Cerebellum (tissue), 4 donors: ENCODE measurements at places on chromosomes 13 and 19.

DNA sequence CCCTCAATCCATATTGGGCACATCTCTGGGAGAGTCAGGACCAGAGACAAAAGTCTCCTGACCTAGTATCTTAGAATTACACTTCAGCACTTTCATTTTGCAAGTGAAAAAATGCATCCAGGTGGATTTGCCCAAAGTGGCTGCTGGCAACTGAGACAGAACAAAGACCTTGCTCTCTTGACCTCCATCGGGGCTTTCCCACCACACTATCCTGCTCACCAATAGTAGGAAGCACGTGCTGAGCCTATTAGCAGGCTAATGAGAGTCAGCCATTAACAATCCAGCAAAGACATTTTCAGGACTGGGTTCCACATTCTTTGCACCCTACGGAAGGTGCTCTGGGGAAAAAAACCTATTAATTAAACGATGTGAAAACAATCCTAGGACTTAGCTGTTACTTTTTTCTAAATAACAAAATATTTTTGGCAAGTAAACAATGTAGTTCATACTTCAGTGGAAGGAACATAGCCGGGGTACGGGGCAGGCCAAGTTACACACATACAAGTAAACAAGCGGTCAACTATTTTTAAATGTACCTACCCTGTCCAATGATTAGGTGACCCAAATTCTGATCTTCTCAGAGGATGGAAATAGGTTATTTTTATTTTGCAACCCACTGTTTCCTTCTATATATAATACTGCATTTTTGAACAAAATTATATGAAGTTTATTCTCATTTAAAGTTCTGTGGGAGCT, 78.6 kb downstream of the CDADC1 start:
- no peak for DNase-seq

GRCh38 chr13:41411522-41411921, 45.8 kb upstream of the RGCC start:
- no peak for DNase-seq

- DNase-seq: peak; percentile 20
Observed at GRCh38 chr19:18049385-18049784, 37.3 kb downstream of the IL12RB1 start.

GRCh38 chr19:38944981-38945506, 14.3 kb downstream of the MRPS12 start:
- DNase-seq: no peak

- peak; percentile 50 for DNase-seq
Observed at GRCh38 chr19:44988896-44989556, 12.2 kb upstream of the RELB start.

GRCh38 chr13:37905736-37906135, 36.2 kb upstream of the TRPC4 start:
- no peak for DNase-seq

- no peak for DNase-seq
Observed at GRCh38 chr13:45737571-45738017, 35.5 kb downstream of the CBY2 start.

DNA sequence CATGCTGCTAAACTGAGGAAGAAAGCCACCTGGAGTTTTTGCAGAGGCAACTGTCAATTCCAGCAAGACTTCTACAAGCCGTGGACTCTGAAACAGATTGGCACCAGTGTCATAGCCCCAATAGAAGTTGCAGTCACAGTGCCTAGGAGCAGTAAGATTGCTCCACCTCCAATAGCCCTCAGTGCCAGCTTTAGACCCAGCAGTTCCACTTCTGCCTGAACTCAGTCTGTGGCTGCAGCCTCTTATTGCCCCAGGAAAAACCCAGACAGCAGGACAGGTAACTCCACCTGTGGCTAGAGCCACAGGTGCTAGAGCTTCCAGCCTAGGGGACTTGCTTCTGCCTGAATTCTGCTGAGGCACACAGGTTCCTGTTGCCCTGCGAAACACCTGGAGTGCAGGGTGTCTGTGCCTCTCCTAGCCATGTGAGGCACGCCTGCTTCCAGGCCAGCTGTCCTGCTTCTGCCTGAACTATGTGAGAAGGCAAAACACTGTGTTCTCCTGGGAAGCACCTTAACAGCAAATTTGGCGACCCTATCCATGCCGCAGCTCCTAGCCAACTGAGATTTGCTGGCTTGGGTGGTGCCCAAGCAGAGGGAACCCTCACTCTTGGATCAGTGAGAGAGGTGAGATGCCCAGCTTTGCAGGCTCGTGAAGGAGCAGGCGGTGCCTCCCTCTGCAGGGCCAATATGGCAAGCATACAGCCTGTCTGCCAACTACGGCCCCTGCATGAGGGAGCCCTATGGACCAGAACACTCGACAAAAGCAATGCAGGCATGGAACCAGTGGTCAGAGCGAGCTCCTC, 607.6 kb downstream of the PCDH17 start:
- no peak for DNase-seq

DNA sequence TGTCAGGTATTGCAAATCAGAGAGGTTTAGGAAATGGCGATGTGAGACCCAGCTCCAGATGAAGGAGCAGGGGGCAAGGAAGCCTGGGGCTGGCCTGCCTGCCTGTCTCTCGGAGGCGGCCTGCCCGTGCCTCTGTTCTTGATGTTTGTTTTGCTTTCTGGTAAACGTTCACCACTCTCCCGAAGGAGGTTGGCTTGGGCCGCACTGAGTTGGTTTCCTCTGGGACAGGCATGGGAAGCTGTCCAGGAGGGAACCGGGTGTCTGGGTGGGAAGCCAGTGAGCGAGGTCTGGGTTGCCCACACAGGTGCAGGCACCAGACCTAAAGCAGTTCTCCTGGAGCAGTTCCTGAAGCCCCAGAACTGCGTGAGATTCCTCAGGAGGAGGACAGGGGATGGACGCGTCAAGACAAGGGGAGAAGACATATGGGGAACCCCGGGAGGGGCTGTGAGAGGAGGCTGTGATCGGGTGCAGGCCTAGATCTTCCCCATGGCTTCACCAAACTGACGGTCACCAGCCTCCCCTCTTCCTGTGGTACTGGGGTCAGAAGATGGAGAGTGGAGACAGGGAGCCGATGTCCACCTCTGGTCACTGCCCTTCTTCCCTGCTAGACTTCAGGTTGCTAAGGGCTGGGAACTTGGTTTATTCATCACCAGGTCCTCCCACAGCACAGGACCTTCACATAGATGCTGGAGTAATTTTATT, 15.2 kb downstream of the COL4A2 start:
- no peak for DNase-seq

DNA sequence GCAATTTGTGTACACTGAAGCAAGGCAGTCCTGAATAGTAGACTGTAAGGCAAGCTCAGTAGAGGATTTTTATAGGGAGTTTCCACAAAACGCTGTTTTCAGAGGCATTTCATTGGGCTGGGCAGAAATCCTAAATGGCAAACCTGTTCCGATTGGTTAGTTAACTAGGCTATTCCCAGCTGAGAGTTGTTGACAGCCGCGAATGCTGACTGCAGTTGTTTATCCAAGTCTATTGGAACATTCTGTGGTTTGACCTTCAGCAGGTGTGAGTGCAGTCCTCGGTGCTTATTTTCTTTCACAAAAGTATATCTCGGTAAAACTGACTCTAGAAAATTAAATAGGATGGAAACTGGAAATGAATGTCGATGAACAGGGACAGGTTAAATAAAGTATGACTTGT, 45.4 kb downstream of the TPT1 start:
- no peak for DNase-seq

DNA sequence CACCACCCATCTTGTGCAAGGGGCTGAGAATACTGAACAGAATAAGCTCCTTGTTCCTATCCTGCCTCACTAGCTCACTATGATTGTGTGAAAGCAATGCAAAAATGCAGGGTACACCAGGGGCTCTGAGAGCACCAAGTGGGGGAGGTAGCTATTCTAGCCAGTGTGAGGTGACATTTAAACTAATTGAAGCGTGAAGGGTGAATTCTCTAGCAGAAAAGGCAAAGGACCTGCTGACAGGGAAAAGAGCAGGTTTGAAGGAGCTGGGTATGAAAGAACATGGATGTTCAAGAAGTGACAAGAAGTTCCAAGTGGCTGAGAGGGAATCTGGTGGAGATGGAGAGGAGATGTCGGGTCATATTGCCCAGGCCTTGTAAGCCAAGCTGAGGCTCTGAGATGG, 64.2 kb downstream of the SIAH3 start:
- DNase-seq: no peak

DNA sequence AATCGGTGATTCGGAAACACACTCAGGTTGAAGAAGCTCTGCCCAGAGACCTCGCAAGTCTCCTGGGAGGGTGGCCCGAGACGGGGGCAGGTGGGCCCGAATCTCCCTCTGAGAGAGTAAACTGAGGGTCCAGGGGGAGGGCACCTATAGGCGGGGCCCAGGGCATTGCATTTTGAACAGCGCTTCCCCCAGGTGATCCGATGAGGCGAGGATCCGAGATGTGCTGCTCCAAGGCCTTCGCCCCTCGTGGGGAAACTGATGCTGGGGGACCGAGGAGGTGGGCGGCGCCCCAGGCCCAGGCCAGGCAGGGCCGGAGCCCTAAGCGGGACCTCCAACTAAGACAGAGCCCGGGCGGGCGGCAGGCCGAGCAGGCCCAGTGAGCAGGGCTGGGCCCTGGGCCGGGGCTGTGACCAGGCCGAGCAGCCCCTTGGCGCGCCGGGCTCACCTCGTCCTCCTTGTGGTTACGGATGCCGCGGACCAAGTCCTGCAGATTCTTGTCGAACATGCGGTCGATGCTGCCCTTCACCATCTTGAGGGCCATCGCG, 500 bp downstream of the AP3D1 start:
- no peak for DNase-seq

GRCh38 chr13:101686003-101686402, 233.5 kb downstream of the ITGBL1 start:
- no peak for DNase-seq

- DNase-seq: no peak
Observed at GRCh38 chr13:27982361-27982760, 6.1 kb downstream of the URAD start.

DNA sequence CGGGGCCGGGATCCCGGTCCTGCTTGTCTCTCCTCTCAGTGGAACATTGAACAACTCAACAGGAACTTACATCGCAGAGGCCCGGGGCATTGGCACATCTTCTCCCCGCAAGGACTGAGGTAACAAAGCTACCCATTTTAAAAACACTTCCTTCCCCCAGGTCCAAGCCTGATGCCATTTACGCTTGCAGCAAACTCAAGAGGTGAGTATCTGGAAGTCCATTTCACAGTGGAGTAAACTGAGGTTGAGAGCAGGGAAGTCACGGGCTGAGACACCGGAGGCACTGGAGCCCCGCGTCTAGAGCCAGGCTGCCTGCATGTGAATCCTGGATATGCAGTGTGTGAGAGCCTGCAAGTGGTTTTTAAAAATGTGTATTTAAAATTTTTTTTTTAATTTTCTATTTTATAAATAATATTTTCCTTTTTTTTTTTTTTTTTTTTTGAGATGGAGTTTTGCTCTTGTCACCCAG, 492 bp upstream of the PGLYRP1 start:
- no peak for DNase-seq

DNA sequence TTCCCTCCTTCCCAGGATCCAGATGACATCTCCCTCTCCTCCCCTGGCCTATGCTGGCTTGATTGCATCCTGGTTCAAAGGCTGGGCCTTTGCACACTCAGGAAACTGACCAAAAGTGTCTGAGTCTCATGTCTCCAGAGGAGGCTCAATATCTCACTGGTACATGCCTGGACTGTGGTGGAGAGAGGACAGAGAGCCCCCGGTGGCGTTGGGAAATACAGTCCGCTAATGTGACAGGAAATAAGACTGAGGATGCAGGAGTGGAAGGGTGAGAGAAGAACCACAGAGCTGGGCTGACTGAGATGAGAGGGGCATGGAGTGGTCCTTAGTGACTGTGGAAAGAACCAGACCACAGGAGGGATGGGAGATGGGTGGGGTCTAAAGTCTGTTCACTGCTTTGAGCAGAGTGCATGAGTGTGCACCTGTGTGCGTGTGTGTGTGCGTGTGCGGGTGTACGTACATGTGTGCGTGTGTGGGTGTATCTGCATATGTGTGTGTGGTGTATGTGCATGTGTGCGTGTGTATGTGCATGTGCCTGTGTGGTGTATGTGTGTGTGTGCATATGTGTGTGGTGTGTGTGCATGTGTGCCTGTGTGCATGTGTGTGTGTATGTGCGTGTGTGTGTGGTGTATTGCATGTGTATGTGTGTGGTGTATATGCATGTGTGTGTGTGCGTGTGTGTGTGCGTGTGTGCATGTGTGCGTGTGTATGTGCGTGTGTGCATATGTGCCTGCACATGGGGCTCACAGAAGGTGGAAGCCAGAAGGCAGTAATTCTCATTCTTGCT, 1.9 kb downstream of the SIGLEC5 start:
- no peak for DNase-seq

DNA sequence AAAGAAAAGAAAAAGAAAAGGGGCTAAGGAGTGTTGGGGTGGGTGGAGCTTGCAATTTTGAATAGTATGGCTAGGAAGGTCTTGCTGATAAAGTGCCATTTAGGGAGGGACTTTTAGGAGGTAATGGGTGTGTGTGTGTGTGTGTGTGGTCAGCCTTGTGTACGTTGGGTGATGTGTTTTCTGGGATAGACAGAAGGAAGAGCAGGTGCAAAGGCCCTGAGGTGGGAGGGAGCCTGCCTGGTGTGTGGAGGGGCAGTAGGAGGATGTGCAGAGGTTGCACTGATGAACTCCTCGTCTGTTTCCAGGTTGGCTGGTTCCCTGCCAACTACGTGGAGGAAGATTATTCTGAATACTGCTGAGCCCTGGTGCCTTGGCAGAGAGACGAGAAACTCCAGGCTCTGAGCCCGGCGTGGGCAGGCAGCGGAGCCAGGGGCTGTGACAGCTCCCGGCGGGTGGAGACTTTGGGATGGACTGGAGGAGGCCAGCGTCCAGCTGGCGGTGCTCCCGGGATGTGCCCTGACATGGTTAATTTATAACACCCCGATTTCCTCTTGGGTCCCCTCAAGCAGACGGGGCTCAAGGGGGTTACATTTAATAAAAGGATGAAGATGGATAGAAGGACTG, 30.5 kb upstream of the ADGRE1 start:
- DNase-seq: no peak
